Trophoblast cell (in vitro differentiated cells and primary cell): ENCODE measurements at places on chromosomes 4 and X.

DNA sequence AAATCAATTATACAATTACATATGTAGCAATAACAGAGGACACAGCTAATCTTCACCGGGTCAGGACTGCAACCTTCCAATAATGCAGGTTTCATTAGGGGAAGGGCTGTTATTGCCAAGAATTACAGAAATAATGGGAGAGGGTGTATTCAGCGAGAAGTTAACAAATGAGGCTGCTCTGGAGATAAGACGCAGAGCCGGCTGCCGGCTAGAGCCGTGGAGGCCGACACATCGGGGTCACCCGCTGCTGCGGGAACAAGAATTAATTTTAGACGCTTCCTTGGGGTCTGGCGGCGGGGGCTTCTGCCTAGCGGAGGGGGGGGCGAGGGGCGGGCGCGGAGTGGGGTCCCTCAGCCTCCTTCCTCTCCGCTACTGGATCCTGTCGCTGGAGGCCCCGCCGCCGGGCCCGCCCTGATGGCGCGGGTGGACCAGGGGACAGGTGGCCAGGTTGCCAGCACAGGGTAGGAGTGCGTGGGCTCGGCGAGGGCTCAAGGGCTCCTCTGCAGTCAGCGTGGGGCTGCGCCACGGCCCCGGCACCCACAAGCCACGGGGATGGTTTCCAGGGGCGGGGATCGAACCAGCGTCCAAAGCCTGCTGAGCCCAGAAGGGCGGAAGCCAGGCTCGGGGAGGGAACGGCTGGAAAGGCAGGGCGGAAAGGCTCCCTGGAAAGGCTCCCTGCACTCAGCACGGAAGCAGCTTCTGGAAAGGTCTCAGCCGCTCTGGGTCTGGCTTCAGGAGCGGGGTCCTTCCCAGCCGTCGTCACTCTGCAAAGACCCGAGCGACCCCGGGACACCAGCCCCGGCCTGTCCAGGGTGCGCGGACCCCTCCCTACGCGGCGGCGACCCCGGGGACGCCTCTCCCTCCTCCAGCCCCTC lies 113.8 kb upstream of the NKX1-1 start:
- no peaks in the 10 kb centered on the region for H3K4me1 ChIP-seq
- H3K4me3 ChIP-seq: peak overlapping the region; percentile 36
- no peaks in the 10 kb centered on the region for H3K36me3 ChIP-seq
- DNase-seq: no peak
- H3K27ac ChIP-seq: no peak overlapping the region
- H3K27me3 ChIP-seq: peaks cover 16% of the 10 kb centered on the region

DNA sequence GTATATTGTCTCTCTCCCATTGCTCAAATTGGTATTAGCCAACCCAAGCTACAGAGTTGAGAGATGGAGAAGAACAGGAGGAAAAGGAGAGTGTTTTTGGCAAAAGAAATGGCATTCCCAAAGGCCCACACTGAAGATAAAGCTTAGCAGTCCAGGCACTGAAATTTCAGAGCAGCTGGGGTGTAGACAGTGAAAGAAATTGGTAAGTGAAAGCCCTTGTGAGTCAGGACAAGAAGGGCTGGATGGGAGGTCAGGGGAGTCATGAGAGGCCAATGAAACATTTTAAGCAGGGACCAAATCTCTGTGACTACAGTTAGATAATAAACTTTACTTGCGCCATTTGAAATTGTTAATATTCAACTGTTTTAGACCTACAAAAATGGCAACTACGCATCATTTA lies 177.7 kb downstream of the ADAMTS3 start:
- H3K27me3 ChIP-seq: no peaks in the 10 kb centered on the region
- H3K36me3 ChIP-seq: no peaks in the 10 kb centered on the region
- no peak for DNase-seq
- no peak overlapping the region for H3K4me3 ChIP-seq

GRCh38 chrX:64805683-64806082 lies 170.6 kb downstream of the ZC4H2 start:
- H3K4me3 ChIP-seq: no peak overlapping the region
- H3K27ac ChIP-seq: no peak overlapping the region
- no peaks in the 10 kb centered on the region for H3K36me3 ChIP-seq

DNA sequence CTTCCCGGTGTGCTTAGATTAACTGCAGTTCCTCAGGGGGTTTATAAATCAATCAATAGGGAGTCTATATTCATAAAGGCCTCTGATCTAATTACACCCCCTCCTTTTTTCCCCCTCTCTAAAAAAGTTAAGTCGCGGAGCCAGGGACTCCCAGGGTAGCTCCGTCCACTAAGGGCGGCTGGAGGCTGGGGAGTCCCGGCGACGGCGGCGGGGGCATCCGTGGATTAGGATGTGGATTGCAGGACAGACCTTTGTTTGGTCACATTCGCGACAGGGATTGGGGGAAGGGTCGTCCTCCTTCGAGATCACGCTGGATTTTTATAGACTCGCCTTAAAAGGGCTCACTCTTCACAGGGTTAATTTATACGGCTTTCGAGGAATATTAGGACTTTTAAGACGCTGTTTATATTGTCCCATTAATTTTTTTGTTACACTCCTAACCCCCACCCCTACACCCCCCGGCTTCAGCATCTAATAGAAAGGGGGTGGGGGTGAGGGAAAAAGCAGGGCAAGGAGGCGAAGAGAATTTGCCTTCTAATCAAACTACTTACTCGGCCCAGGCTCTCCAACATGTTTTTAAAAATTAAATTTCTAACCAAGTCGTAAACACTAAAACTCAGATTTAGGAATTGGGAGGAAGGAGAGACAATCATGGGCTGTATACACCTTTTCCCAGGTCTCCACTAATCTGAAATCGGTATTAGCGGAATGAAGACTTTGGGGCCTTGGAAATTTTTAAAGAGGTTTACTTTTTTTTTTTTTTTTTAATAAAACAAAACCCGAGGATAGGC lies 8.5 kb downstream of the PITX2 start:
- no peak overlapping the region for H3K4me3 ChIP-seq
- H3K4me1 ChIP-seq: peaks cover 16% of the 10 kb centered on the region
- no peak overlapping the region for H3K27ac ChIP-seq

- no peaks in the 10 kb centered on the region for H3K36me3 ChIP-seq
- no peak overlapping the region for H3K27ac ChIP-seq
- H3K4me1 ChIP-seq: no peaks in the 10 kb centered on the region
- no peak for DNase-seq
- H3K4me3 ChIP-seq: no peak overlapping the region
These were observed 105.2 kb upstream of the LRPAP1 start for GRCh38 chr4:3637326-3638016.

GRCh38 chrX:65668377-65669310 lies 1.2 kb downstream of the MSN start:
- H3K27ac ChIP-seq: peak overlapping the region; percentile 52
- H3K4me3 ChIP-seq: peak overlapping the region; percentile 92
- DNase-seq: no peak
- peaks cover 5% of the 10 kb centered on the region for H3K4me1 ChIP-seq

DNA sequence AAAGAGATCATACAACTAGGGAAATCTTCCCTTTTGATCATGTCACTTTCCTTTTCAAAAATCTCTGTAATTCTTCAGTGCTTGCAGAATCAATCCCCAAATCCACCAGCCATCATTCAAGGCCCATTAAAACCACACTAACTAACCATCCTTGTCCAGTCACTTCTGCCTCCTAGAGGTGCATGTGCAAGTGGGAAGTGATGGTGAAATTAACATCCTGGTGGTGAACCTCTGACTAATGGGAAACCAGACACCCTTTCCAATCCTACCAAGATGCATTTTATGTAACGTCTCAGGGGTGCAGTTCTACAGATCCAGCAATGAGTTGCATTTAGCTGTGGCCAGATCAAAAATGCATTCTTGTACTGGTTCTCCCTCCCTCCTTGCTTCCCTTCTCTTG lies 341.8 kb downstream of the RAPGEF2 start:
- DNase-seq: no peak
- no peak overlapping the region for H3K4me3 ChIP-seq
- no peaks in the 10 kb centered on the region for H3K4me1 ChIP-seq
- no peak overlapping the region for H3K27ac ChIP-seq
- no peaks in the 10 kb centered on the region for H3K36me3 ChIP-seq

- no peaks in the 10 kb centered on the region for H3K36me3 ChIP-seq
- no peaks in the 10 kb centered on the region for H3K27me3 ChIP-seq
- no peak for DNase-seq
- no peak overlapping the region for H3K4me3 ChIP-seq
- H3K27ac ChIP-seq: no peak overlapping the region
- H3K4me1 ChIP-seq: no peaks in the 10 kb centered on the region
These were observed 63.7 kb upstream of the TXK start for GRCh38 chr4:48197643-48198237.

GRCh38 chrX:42129022-42129940 lies 205.9 kb upstream of the CASK start:
- H3K27ac ChIP-seq: no peak overlapping the region
- no peak overlapping the region for H3K4me3 ChIP-seq
- no peak for DNase-seq
- H3K27me3 ChIP-seq: no peaks in the 10 kb centered on the region
